ENCODE measurements at places on chromosomes 5 and 9.

- no peak for DNase-seq
These were observed 143.6 kb downstream of the CDH9 start for GRCh38 chr5:26894719-26895263.

- no peak for DNase-seq
These were observed 533.5 kb downstream of the ZNF608 start for GRCh38 chr5:124212934-124213333.

GRCh38 chr5:173802670-173803165 is 85.4 kb upstream of the CPEB4 start:
- no peak for DNase-seq

DNA sequence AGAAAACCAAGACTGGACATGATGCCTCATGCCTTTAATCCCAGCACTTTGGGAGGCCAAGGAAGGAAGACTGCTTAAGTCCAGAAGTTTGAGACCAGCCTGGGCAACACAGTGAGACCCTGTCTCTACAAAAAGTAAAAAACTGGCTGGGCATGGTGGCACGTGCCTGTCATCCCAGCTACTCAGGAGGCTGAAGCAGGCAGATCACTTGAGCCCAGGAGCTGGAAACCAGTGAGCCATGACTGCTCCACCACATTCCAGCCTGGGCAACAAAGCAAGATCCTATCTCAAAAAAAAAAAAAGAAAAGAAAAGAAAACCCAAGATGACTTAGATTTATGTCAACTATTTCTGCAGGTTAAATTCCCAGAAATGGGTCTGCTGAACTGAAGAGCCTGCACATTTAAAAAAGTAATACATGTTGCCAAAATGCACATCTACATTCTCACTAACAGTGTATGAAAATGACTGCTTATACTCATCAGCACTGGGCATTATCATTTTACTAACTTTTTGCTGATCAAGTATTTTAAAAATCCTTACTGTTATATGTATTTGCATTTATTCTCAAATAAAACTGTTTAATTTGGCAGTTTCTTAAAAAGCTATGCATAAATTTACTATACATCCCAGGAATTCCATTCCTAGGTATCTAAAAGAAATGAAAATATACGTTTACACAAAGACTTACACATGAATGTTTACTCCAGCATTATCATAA is 14.3 kb downstream of the ERMP1 start:
- DNase-seq = no peak

DNA sequence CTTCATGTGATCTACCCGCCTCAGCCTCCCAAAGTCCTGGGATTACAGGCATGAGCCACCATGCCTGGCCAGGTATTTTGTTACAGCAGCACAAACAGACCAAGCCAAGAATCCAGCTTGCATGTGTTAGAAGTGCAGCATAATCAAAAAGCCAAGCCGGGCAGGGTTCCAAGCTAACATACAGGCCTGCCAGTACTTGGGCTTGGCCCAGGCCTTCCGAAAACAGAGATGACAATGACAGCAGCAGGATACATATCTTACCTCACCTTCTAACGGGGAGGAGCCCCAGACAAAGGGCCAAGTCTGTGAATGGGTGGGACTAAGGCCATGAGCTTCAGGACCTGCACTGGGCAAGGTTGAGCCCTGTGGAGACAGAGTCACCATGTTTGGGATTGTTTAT is 91.4 kb upstream of the ZNF462 start:
- DNase-seq = no peak

- no peak for DNase-seq
These were observed 1040.3 kb downstream of the TLE1 start for GRCh38 chr9:80649001-80649420.

DNA sequence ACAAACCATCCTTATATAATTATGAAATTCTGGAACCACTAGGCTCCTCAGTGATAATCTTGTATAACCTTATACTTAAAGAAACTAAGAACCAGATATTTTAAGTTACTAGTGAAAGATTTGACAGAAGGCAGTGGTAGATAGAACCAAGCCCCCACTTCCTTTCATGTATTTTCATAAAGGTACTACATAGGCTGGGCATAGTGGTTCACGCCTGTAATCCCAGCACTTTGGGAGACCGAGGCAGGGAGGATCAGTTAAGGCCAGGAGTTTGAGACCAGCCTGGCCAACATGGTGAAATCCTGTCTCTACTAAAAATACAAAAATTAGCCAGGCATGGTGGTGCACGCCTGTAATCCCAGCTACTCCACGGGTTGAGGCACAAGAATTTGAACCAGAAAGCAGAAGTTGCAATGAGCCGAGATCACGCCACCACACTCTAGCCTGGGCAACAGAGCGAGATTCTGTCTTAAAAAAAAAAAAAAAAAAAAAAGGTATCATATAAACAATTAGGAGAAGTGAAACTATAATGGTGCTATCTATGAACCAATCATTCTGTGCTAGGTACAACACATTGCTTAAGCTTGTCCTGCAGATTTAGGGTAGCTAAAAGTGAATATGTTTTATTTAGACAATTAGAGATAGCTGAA is 27.9 kb upstream of the DTWD2 start:
- no peak for DNase-seq

- DNase-seq = no peak
These were observed 32.6 kb downstream of the SSBP2 start for GRCh38 chr5:81718300-81718699.

DNA sequence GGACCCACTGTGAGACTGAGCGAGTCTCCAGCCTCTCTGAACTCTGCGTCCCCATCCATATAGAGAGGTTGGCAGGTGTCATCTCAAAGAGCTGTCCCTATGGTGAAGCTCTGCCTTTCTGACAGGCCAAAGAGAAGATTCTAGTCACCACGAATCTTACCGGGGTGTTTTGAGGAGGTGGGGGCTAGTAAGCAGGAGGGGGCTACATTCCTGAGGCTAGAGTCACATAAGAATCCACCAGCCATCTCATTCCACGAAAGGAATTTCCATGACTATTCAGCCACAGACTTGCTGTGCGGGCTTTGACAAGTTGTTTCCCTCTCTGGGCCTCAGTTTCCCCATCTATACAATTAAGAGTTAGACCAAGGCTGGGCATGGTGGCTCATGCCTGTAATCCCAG is 16.3 kb downstream of the PDGFRB start:
- no peak for DNase-seq

DNA sequence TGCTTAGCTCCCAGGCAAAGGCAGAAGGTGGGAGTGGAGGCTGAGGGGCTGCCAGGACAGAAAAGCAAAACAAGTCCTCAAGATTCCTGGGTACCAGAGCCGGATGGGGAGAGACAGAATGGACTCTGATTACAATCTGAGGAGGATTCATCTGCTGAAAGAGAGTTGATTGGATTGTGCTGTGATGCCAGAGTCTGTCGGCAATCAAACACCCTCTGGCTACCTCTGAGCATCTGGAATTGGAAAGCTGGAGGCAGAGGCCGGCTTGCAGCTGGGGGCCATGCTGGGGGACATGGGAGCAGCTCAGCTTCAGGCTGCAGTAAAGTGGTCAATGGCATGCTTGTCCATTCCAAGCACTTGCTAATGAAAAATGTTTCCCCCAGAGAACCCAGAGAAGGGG is 59.3 kb downstream of the ASTN2 start:
- no peak for DNase-seq

- DNase-seq = no peak
These were observed 35.1 kb upstream of the CCDC152 start for GRCh38 chr5:42721484-42721883.

GRCh38 chr9:123941524-123942070 is 11.7 kb upstream of the DENND1A start:
- DNase-seq = no peak

GRCh38 chr5:2522372-2522771 is 229.1 kb downstream of the IRX2 start:
- DNase-seq = no peak

GRCh38 chr5:52859628-52860027 is 71.9 kb downstream of the ITGA1 start:
- no peak for DNase-seq

DNA sequence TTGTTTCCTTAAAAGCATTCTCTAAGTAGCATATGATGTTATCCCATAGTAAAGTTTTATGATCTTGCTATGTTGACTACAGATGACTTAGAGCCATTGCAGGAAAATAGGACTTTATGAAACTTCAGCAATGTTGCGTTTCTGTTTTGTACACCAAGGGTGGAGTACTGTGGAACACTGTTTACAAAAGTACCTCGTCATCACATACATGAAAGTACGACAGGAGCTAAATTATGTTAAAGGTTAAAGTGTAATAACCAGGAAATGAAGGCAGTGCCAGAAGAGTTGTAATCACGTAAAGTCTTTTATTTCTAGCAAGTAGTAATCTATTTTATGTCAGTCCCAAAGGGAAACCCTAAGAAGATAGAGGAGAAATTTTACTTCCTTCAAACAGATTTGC is 50.9 kb downstream of the C9orf85 start:
- DNase-seq = no peak

- no peak for DNase-seq
These were observed 208.7 kb downstream of the FANCC start for GRCh38 chr9:95108777-95109176.

- no peak for DNase-seq
These were observed 164.5 kb downstream of the SPATA31D1 start for GRCh38 chr9:82153032-82153431.

GRCh38 chr5:108637134-108637533 is 110.6 kb upstream of the FER start:
- DNase-seq = no peak

GRCh38 chr5:103829585-103829984 is 267.0 kb upstream of the NUDT12 start:
- DNase-seq = no peak

DNA sequence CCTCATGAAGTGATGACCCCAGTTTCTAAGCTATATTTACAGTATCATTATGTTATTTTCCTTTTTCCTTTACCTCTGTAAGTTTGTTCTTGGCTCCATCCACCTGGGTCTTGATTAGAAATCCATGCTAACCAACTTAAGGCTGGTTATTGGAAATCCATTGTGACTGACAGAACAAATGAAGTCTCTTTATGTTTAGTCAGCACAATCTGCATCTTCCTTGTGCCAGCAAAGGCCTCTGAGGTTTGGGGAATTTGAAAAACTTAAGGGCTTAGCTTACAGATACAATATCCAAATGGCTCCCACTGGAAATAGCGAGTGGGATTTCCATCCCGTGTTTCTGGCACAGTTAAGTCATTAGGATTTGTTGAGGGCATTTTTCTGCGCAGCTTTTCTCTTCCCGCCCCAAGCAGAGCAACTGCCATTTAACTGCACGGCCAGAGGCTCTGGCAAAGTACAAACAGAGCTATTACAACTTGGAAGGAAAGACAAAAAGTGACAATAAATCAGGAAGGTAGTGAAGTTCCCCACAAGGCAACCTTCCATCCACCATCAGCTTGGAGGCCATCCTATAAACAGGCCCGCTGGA is 64.2 kb downstream of the DCP2 start:
- DNase-seq = no peak

DNA sequence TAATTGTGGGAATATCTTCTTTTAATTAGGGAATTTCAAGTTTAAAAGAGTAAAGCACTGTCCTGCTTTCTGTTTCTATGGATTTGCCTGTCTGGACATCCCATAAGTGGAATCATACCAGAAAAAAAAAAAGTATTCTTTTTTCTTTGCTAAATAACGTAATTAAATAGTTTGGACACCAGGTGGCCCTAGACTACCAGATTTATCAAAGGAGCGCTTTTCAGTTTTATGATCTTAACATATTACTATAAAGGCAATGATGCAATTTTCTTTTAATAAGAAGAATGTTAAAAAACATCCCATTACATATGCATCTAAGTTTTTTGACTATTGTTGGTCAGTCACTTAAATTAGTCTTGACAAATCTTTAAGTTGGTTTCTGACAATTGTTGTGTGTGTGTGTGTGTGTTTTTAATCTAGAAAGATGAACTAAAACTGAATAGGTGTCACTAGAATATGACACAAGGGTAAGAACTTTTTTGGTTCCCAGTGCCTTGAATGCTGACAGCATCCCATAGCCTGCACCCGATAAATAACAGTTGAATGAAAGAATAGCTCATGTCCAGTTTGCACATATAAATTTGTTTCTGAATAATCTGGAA is 49.5 kb downstream of the C5orf22 start:
- no peak for DNase-seq

- DNase-seq = no peak
These were observed 189.4 kb upstream of the DMRTA1 start for GRCh38 chr9:22257026-22257816.

GRCh38 chr5:173487300-173487699 is 129.2 kb downstream of the BOD1 start:
- DNase-seq = no peak

DNA sequence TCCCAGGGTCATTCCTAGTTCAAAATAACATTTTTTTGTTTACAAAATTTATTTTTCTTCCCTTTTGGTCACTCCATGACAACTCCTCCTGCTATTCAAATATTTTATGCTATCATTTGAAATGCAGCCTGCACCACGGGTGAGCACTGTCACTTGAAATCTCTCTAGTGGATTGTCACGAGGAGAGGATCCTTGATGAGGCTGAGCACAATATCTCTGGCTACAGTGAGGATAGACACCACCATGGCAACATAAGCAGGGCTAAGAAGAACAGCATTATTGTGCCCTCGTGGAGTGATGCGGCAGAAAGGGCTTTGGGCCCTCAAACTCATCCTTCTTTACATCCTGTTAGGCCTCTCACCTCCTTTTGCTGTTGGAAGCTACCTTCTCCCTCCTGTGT is 321.9 kb downstream of the RAB3C start:
- no peak for DNase-seq

- no peak for DNase-seq
These were observed 47.4 kb upstream of the GLDC start for GRCh38 chr9:6692881-6693361.

GRCh38 chr5:159441441-159441840 is 111.2 kb upstream of the IL12B start:
- no peak for DNase-seq

DNA sequence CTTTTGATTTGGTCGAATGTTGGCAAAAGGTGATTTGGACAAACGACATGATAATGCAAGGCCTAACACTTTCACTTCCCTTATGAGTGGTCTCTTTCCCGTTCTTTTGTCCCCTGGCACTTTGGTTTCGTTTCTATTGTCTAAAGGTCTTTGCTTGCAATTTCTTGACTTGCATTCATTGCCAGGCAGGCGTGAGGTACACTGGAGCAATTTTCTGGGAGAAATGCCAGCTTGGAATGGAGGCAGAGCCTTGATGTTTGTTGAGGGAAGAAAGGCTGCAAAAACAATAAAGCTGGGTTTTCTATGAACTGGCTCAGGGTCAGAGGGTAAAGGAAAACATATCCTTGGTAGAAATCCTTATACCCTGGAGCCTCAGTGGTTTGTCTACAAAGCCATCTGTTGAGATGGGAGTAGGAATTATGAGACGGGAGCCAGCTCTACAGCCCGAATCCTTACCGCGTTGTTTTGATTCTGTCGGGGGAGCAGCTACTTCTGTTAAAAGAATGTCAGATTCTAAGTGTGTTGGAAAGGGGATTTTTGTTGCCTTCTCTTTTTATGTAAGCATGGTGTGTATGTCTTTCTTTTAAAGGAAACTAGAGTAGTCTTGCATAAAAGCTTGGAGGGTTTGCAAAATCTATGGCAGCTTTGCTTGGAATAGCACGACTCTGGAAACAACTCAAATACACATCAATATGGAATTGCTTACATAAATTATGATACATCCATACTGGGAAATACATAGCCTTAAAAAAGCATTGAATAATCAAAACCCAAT is 158.9 kb downstream of the RMI1 start:
- DNase-seq = no peak

- no peak for DNase-seq
These were observed 82.4 kb downstream of the NTRK2 start for GRCh38 chr9:84751921-84752320.

Measured in stimulated activated CD8-positive, alpha-beta memory T cell treated with anti-CD3 and anti-CD28 coated beads, Interleukin-4, amount 100 ng/mL, for 1 hour (primary cell).